ENCODE measurements at places on chromosomes 2 and 18. TPM values are rescaled to one million over a fixed set of nuclear protein-coding genes. Genes with fewer than 3 reads are reported as not detected.

Gene ACTG2
- total RNA-seq: not detected

Gene SEMA4C
- 20.8 TPM for total RNA-seq

Gene ITGA6
- 225 TPM for total RNA-seq

Gene CKAP2L
- total RNA-seq: 0.60 TPM

Gene AKAIN1
- total RNA-seq: not detected

Gene RBKS
- 1.1 TPM for total RNA-seq

Gene IL1A
- total RNA-seq: not detected

Gene CERKL
- total RNA-seq: not detected

Gene TUBB8B
- not detected for total RNA-seq
